ENCODE measurements at places on chromosomes 16 and 17.

DNA sequence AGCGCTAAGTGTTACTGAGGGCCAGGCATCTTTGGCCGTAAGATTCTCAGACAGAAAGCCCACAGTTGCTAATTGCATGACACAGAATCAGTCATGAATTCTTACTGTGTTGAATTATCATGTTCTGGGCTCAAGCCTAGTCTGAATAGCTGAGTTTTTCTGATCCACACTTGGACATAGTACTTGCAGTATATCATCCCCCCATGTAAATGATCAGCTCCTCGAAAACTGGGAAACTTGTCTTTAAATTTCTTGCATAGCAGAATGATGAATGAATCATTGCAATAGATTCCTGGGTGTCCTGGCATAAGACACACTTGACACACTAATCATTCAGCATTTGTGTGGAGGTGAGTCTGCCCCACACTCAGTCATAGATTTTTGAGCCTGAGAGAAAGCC lies 2.2 kb downstream of the MLYCD start:
- DNase-seq = no peak

GRCh38 chr16:70444249-70445063 lies 5.6 kb upstream of the ST3GAL2 start:
- no peak for DNase-seq

GRCh38 chr16:7614021-7614795 lies 281.6 kb downstream of the RBFOX1 start:
- DNase-seq = no peak

DNA sequence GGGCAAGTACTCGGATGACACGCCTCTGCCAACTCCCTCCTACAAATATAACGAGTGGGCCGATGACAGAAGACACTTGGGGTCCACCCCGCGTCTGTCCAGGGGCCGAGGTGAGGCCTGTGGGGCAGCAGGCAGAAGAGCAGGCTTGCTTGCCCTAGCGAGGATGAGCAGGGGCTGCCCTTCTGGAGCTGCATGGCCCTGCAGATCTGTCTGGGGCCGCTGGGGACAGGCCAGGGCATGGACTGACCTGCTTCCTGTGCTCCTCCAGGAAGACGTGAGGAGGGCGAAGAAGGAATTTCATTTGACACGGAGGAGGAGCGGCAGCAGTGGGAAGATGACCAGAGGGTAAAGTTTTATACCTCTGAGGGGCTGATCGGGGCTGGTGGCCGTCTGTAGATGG lies 5.3 kb downstream of the DHX38 start:
- no peak for DNase-seq

DNA sequence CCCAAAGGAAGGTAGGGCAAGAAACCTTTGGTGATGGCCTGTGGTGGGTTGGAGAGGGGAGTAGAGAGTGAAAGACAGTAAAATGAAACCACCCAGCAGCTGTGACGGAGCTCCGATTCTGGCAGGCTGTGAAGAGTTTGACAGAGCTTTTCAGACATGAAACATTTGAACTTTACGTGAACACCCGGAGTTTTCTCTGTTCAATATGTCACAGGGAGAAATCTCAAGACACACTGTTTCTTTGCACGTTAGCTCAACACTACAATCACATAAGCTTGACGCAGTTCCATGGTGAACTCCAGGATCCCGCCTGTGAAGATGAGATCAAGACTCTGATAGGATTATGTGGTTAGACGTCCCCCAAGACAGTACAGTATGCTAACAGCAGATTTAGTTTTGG lies 79.6 kb upstream of the CDH11 start:
- no peak for DNase-seq

DNA sequence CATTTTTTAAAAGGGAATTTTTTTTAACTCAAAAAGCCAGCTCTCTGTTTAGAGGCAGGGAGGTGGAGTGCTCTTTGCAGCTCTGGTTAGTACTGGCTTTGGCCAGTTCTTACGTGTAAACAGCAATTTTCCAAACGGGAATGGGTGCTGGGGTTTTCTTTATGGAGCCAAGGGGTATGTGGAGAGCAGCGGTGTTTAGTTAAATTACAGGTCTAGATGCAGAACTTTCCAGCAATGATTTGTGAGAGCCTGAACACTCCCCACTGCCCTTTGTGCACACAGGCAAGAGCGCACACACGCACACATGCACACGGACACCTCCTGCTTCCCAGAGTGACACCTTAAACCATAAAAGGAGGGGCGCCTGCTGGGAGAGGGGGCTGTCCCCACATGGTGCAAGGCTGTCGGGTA lies 140.2 kb downstream of the MSI2 start:
- peak; percentile 12 for DNase-seq

GRCh38 chr17:63598281-63598680 lies 2.4 kb upstream of the TACO1 start:
- DNase-seq = no peak

DNA sequence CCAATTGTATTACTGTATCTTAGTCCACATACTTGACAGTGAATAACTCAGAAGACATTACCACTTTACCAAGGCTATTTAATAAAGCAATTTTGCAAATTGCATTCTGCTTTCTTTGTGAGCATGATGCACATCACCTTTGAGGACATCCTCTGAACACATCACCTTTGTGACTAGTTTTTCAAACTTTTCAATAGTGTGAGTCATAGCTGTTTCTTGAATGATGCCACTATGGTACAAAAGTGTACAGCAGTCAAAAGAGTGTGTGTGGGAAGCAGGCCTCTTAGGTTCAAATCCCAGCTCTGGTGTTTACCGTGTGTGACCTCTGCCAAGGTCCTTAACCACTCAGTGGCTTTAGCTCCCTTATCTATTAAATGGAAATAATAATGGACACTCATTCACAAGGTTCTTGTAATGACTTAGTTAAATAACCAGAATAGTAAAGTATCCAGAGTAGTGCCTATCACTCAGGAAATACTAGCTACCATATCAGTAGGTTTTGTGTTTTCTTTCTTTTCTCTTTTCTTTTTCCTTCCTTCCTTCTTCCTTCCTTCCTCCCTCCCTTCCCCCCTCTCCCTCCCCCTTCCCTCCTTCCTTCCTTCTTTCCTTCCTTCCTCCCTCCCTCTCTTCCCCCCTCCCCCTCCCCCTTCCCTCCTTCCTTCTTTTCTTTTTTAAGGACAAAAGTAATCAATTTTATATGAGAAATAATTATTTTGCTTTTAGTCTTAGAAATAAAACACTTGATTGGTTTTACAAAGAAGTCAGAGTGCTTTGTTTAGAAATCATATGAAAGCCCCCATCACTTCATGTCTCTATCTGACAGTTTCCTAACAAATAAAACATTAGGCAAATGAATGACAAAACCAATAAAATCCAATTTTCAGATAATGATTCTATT lies 178.9 kb downstream of the MYO1D start:
- no peak for DNase-seq

GRCh38 chr16:80804056-80804525 lies 307 bp downstream of the CDYL2 start:
- DNase-seq = no peak

DNA sequence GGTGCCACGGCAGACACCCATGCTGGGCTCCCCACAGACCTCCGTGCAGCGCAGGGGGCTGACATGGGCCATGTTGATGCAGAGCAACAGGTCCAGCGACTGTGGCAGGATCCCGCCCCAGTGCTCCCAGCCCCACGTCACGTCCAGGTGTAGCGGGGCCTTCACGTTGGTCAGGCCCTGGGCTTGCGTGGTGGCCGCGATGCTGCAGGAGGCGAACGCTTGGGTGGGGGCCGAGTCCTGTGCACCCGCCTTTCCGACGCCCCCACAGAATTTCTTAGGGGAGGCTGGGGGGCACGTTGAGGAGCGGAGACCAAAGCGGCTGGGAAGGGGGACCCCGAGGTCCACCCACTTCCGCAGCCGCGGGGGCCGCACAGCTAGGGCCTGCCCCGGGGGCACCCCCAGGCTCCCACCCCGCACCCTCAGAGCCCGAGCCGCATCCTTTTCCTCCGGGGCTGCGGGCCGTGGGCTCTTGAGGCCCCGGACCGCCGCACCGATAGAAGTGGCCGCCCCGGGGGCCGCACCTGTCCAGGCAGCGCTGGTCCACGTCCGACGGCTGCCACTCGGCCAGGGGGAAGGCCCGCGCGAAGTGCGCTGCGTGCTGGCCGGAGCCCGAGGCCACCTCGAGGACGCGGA lies 416 bp downstream of the METTL26 start:
- DNase-seq = no peak

DNA sequence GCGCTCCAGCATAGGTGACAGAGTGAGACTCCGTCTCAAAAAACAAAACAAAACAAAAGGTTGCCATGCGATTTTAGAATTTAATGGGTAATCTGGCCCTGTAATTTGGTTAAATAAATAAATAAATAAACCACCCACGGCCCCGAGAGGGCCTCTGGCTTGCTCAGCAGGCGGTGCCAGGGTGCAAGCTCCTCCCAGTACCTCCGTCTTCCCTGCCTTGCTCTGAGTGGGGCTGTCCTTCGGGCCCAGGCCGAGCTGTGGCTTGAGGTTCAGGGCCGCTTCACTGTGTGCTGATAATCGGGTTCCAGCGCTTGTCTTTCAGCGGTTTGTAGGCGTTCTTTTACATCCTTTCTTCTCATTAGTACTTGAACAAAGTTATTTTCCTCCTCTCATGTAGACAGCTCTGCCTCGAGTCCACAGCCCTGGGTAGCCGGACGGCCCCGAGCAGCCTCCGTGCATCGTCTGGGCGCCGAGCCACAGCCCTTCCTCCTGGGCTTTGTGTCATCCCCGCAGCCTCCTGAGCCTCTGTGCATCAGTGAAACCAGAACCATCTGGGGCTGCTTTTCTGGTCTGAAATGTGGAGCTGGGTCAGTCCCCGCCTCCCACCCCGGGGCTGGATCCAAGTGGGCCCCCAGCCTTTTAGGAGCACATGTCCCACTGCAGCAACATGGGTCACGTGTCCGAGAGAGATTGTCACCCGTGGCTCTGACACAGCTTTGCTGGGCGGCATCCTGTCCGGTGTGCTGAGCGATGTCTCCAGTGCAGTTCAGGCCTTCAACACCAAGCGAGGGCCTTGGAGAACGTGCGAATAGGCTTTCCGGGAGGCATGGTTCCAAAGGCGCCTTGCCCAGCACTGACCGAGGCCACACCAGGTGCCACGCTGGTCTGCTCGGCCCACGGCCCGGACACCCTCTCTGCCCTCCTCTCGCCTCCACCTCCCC lies 157.4 kb upstream of the CHMP6 start:
- DNase-seq = no peak

DNA sequence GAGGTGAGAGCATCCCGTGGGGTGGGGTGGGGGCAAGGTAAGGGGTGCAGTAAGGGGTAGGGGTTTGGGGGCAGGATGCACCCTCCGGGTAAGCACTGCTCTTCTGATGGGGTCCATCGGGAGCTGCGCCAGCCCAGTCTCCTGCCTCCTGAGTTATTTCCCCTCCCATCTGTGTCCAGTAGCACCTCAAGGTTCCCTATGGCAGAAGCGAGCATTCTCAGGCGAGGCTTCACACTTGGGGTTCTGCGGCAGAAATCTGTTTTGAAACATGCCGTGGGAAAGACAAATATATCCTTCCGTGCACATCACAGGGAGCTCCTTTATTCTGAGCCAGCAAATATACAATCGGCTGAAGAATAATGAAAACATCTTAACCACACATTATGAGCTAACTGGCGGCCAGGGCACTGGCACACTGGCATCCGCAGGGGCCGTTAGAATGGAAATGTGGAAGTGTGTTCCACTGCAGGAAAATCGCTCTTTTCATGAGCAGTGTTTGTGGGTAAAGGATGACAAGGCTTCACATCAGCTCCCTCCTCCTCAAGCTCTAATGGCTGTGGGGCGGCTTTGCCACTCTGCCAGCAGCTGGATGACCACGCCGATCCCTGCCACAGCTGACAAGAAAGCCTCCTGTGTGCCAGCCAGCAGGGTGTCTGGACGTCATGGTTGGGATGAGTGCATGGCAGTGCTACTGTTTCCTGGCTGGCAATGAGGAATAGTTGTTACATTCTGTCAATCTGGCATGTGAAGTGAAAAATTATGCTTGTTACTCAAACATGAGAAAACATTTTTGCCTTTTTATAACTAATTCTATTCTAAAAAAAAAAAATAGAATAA lies 20.0 kb downstream of the MTHFSD start:
- no peak for DNase-seq

DNA sequence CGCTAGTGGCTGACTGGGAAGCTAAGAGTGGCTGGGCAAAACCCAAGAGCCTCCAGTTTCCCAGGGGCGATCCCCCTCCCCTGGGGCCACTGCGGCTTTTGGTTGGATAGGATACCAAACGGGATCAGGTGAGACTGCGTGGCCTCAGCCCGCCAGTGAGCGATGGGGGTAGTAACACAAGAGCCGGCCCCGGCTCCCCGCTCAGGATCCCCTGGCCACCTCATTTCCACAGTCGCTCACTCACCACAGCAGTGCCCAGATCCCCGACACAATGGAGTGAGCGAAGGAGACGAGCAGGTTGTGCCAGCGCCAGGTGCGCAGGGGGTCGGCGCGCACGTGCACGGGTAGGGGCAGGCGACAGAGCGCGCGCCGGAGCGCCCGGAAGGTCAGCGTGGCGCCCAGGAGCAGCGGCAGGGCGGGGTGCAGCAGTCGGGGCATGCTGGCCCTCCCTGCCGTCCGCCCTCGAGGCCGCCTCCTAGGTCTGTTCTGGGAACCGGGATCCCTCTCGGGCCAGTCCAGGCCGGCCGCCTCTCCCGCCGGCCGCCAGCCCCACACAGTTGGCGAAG lies 290 bp downstream of the TLCD1 start:
- peak; percentile 74 for DNase-seq

DNA sequence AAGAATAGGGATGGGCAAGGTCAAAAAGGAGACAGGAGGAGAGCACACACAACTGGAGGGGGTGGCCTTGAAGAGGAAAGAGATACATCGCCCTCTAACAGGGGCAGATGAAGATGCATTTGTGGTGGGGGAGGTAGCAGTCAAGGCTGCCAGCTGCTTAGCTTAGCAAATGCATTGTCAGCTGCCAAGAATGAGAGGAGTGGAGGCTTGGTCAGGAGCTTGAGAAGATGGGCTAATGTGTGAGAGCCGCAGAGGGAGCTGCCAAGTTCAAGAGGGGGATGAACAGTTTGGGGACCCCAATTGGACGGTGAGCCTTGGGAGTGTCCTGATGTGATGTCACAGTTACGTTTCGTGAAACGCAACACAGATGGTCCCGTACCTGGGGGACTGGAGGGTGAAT lies 28.9 kb upstream of the GNA13 start:
- no peak for DNase-seq

- peak; percentile 76 for DNase-seq
Observed at GRCh38 chr17:4881761-4882555, 17.4 kb upstream of the C17orf107 start.

GRCh38 chr17:82582213-82582612 lies 62.7 kb downstream of the FOXK2 start:
- DNase-seq = no peak

GRCh38 chr16:18853694-18854093 lies 52.3 kb upstream of the ARL6IP1 start:
- DNase-seq = no peak

GRCh38 chr17:57751348-57751971 lies 6.4 kb upstream of the CCDC182 start:
- no peak for DNase-seq

- peak; percentile 51 for DNase-seq
Observed at GRCh38 chr17:1829592-1830257, at the start of the genes RPA1 and SMYD4. Gene RPA1 (plus strand): TSS chr17:1830005. CDS start chr17:1830094, 89 bp downstream. Gene SMYD4 (minus strand): TSS chr17:1829902. CDS start chr17:1827994, 1,908 bp downstream.

- no peak for DNase-seq
Observed at GRCh38 chr17:50920041-50920410, 53.9 kb upstream of the TOB1 start.
